ENCODE measurements at places on chromosomes 1 and 21. TPM values are rescaled to one million over a fixed set of nuclear protein-coding genes. Genes with fewer than 3 reads are reported as not detected.

- no peaks in the 10 kb centered on the region for H3K27me3 ChIP-seq
- no peaks in the 10 kb centered on the region for H3K4me1 ChIP-seq
- no peaks in the 10 kb centered on the region for H3K36me3 ChIP-seq
- no peak overlapping the region for H3K27ac ChIP-seq
- DNase-seq, result no peak
Measured at GRCh38 chr1:169565335-169566271, 20.7 kb downstream of the F5 start.

DNA sequence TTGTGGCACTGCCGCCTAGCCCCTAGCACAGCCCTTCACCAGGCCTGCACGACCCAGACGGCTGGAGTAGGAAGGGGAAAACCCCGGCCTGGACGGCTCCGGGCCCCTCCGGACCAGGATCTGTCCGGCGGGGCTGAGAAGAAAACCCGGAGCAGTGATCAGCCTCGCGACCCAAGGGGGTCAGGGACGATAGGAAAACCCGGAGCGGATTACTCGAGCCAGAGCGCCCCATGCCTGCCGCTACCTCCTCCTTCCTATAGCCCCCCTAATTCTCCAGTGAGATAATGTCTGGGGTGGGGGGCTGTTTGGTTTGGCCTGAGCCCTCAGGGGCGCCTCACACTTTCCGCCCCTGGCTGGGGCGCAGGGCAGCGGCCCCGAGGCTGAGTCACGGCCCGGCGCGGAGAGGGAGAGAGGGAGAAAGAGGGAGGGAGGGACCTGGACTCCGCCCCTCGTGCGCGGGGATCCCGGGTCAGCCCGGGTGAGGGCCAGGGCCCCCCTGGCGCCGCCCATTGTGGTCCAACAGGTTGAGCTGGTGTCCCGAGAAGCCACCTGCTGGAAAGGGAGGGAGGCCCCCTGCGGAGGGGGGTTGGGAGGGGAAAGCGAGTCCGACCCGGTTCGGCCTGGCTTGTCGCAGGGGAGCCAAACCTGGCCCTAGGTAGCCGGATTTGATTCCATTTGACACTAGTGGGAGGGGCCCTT is 1.7 kb upstream of the ZBTB7B start:
- no peaks in the 10 kb centered on the region for H3K36me3 ChIP-seq
- peaks cover 48% of the 10 kb centered on the region for H3K4me1 ChIP-seq
- peak overlapping the region; percentile 86 for H3K27ac ChIP-seq
- H3K27me3 ChIP-seq, result no peaks in the 10 kb centered on the region

MMP23B gene
- 27.2 TPM for total RNA-seq

DNA sequence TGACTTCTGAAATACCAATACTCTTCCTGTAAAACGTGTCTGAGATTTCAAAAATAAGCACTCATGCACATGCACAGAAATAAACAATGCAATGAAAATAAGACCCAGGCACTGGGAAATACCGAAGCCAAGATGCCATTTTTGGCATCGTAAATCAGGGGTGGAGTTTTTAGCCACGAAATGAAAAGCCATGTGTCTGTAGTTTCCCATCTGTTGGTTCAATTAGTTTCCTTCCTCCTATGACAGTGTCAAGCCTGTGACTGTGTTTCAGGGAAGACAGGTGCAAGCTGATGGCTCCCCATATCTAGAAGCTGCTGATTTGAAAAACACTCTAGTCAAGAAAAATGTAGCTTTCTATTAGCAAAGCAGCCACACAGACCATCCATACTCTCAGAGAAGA is 480.4 kb upstream of the CAMK1G start:
- H3K27me3 ChIP-seq, result no peaks in the 10 kb centered on the region
- H3K27ac ChIP-seq, result no peak overlapping the region
- no peaks in the 10 kb centered on the region for H3K4me1 ChIP-seq
- DNase-seq, result no peak
- H3K36me3 ChIP-seq, result no peaks in the 10 kb centered on the region

KCNH1 gene
- not detected for total RNA-seq

GRCh38 chr1:110237386-110238152 is 27.5 kb downstream of the KCNC4 start:
- no peak overlapping the region for H3K27ac ChIP-seq
- no peak for DNase-seq
- H3K4me1 ChIP-seq, result peaks cover 10% of the 10 kb centered on the region
- H3K36me3 ChIP-seq, result no peaks in the 10 kb centered on the region

GRCh38 chr1:214882616-214883015 is 199.9 kb upstream of the KCNK2 start:
- H3K4me1 ChIP-seq, result no peaks in the 10 kb centered on the region
- H3K4me3 ChIP-seq, result no peak overlapping the region
- H3K27me3 ChIP-seq, result no peaks in the 10 kb centered on the region
- no peak for DNase-seq

- H3K27ac ChIP-seq, result no peak overlapping the region
Measured at GRCh38 chr1:94675373-94675772, 133.8 kb upstream of the F3 start.

GRCh38 chr1:98333406-98333805 is 328.1 kb upstream of the SNX7 start:
- H3K4me3 ChIP-seq, result no peak overlapping the region
- H3K4me1 ChIP-seq, result no peaks in the 10 kb centered on the region
- no peak overlapping the region for H3K27ac ChIP-seq
- no peaks in the 10 kb centered on the region for H3K27me3 ChIP-seq
- no peaks in the 10 kb centered on the region for H3K36me3 ChIP-seq

DNA sequence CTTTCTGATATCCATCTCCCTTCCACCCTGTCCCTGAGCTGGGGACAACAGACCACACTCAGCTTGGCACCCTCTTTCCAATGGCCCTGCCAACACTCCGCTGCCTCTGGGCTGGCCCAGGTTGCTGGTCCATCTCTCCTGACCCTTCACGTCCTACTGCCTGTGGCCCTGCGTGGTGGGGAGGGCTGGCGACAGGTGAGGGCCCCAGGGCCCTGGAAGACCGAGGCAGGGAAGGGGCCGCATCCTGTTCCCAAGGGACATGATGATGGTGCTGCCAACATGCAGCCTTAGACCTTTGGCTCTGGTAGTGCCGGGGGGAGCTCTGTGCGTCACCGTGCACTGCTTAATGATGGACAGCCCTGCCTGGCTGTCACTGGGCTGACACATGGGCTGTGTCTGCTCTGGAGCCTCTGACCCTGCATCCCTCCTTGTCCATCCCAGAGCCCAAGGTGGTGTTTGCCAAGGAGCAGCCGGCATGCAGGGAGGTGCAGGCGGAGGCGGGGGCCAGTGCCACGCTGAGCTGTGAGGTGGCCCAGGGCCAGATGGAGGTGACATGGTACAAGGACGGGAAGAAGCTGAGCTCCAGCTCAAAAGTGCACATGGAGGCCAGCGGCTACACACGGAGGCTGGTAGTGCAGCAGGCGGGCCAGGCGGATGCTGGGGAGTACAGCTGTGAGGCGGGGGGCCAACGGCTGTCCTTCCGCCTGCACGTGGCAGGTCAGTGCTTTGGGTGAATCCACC is 65.2 kb downstream of the OBSCN start:
- no peak overlapping the region for H3K4me3 ChIP-seq
- H3K4me1 ChIP-seq, result peaks cover 13% of the 10 kb centered on the region
- peaks cover 10% of the 10 kb centered on the region for H3K36me3 ChIP-seq
- H3K27me3 ChIP-seq, result no peaks in the 10 kb centered on the region

DNA sequence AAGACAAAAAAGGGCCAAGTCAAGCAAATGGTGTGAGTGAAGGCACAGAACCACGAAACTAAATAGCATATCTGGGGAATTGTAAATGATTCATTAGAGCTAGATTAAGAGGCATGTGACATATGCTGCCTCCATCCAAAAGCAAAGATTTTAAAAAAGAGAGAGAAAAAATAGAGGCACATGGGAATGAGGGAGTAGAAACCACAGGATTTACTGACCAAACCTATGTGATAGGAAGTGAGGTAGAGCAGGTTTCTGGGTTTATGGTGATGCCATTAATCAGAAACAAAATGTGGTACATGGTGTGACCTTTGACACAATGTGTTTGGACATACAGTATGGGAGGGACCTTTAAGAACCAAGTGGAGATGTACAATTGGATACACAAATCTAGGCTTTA is 13.6 kb downstream of the C1orf52 start:
- no peak overlapping the region for H3K27ac ChIP-seq
- H3K27me3 ChIP-seq, result no peaks in the 10 kb centered on the region
- no peak for DNase-seq
- no peak overlapping the region for H3K4me3 ChIP-seq
- H3K4me1 ChIP-seq, result peaks cover 7% of the 10 kb centered on the region

DNA sequence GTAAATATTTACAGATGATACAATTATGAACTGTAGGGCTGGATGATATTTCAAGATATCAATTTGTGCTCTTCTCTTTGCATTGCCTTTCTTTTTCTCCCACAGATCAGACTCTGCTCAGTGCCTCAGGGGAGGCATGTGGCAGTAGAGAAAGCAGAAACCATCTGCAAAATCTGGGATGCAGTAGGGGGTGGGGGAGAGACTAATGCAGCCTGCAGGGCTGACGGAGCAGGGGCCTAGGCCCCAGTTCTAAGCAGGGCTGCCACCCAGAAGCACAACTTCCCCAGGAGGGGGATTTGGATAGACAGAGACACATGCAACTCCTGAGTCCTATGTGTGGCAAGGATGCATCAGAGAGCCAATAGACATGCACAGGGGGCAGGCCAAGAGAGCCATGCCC is 511.6 kb downstream of the SMYD3 start:
- H3K4me1 ChIP-seq, result no peaks in the 10 kb centered on the region
- no peak overlapping the region for H3K27ac ChIP-seq
- DNase-seq, result no peak
- no peak overlapping the region for H3K4me3 ChIP-seq

HMGCS2 gene
- 0.32 TPM for total RNA-seq

RGSL1 gene
- total RNA-seq, result not detected

MXRA8 gene
- total RNA-seq, result 39.3 TPM

DCST1 gene
- not detected for total RNA-seq

- H3K36me3 ChIP-seq, result peaks cover 6% of the 10 kb centered on the region
- H3K27me3 ChIP-seq, result no peaks in the 10 kb centered on the region
- no peak for DNase-seq
Measured at GRCh38 chr1:54069791-54070170, 16.4 kb downstream of the TCEANC2 start.

TEX38 gene
- not detected for total RNA-seq

GRCh38 chr1:194829492-194829891 is 1643.1 kb upstream of the B3GALT2 start:
- no peak overlapping the region for H3K4me3 ChIP-seq
- DNase-seq, result no peak
- H3K27ac ChIP-seq, result no peak overlapping the region
- no peaks in the 10 kb centered on the region for H3K4me1 ChIP-seq
- H3K27me3 ChIP-seq, result no peaks in the 10 kb centered on the region

KLHDC8A gene
- 0.97 TPM for total RNA-seq

DNA sequence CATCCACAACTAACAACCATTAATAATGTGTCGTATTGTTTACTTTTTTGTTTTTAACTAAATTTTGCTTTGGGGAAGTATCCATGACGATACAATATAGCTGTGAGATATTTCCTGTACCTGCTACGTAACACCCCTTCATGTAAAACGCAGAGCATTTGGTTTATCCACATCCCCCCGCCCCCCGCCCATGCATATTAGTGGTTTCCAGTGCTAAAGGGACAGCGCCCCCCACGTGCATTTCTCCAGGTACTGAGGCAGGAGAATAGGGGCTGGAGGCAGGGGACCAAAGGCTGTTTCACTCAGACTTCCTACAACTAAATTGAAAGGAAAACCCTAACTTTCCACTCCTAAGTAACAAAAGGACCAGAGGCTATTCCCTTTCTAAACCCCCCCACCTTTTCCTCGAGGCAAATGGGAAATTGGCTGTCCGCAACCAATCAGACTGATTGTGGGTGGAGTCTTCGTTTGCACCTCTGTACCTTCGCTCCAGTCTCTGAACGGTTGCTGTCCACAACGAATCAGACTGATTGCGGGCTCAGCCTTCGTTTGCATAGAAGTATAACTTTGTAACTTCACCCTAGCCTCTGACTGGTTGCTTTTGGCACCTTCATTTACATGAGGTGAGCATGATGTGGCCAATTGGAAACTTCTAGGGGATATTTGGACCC is 12.2 kb upstream of the RIPK4 start:
- H3K27ac ChIP-seq, result no peak overlapping the region
- H3K27me3 ChIP-seq, result peaks cover 46% of the 10 kb centered on the region
- DNase-seq, result no peak
- H3K4me3 ChIP-seq, result no peak overlapping the region
- peaks cover 8% of the 10 kb centered on the region for H3K4me1 ChIP-seq

GRCh38 chr1:178323067-178323466 is 173.7 kb downstream of the CLEC20A start:
- no peak for DNase-seq
- no peak overlapping the region for H3K27ac ChIP-seq
- no peaks in the 10 kb centered on the region for H3K36me3 ChIP-seq
- no peaks in the 10 kb centered on the region for H3K27me3 ChIP-seq

DNA sequence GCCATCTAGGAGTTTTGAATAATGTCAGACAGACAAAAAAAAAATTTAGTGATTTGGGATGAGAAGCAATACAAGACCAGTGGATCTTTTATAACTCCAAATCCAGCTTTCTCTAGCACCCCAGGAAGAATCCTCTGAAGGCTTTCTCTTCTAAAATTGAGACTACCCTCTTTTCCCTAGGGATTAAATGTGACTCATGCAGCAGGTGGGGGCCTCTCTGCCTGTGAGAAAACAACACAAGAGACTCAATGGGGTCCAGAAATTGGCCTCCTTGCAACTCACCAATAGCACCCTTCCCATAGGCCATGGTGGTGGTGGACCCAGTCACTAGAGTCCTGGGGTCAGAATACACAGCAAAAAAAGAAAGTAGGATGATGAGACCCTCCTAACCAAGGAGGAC is 120.3 kb upstream of the ATP1A1 start:
- no peaks in the 10 kb centered on the region for H3K4me1 ChIP-seq
- no peaks in the 10 kb centered on the region for H3K36me3 ChIP-seq
- H3K27me3 ChIP-seq, result no peaks in the 10 kb centered on the region
- no peak for DNase-seq
- H3K27ac ChIP-seq, result no peak overlapping the region

DNA sequence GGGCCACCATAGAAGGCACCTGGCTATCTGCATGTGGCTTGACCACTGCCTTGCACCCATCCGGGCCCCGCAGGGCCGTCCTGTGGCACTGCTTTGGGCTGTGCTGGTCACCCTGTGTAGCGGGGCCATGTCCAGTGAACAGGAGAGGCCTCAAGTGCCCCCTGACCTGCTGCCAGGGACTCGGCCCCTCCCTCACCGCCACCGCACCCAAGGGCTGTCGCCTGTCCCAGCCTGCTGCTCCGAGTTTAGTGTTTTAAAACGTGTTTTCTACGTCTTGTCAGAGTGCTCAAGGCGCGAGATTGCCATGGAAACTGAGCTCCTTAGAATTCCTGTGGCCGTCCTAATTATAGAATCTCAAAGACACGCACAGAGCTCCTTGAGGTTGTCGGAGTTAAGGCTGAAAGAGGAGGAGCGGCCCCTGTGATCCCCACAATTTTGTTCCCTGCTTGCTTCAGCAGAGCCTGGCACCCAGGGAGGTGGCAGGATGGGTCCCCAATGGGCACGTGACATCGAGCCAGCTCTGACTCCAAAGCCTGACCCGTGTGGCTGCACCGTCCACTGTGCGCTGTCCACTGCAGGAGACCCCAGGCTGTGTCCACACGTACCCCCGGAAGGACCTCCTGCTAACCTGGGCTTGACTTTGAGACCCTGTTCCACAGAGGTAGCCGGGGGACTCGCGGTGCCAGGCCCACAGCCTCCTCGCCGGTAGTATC is 66.2 kb downstream of the FAAP20 start:
- H3K4me3 ChIP-seq, result no peak overlapping the region
- no peaks in the 10 kb centered on the region for H3K27me3 ChIP-seq
- peak; percentile 89 for DNase-seq
- peaks cover 34% of the 10 kb centered on the region for H3K4me1 ChIP-seq
- H3K27ac ChIP-seq, result peak overlapping the region; percentile 85

GRCh38 chr1:3259020-3259419 is 190.0 kb downstream of the PRDM16 start:
- no peaks in the 10 kb centered on the region for H3K36me3 ChIP-seq
- H3K4me3 ChIP-seq, result no peak overlapping the region
- H3K27ac ChIP-seq, result no peak overlapping the region
- H3K27me3 ChIP-seq, result no peaks in the 10 kb centered on the region

GPR3 gene
- total RNA-seq, result 0.18 TPM

CA6 gene
- total RNA-seq, result not detected

AKIRIN1 gene
- total RNA-seq, result 43.8 TPM

OR6K3 gene
- 2.2 TPM for total RNA-seq

All from lower lobe of right lung (tissue), 2 donors.